ENCODE measurements at places on chromosomes 3 and 15. TPM values are rescaled to one million over a fixed set of nuclear protein-coding genes. Genes with fewer than 3 reads are reported as not detected.
A peak's percentile ranks its signal among the peaks of the same experiment; 100 is the strongest.

Gene SEMA6D
- total RNA-seq, result 5.6 TPM

GRCh38 chr3:66648975-66649374, 148.2 kb upstream of the LRIG1 start:
- no peak for DNase-seq

Gene HTR3C
- total RNA-seq, result not detected

GRCh38 chr3:187744169-187745151, 808 bp downstream of the BCL6 start:
- peak; percentile 85 for DNase-seq

DNA sequence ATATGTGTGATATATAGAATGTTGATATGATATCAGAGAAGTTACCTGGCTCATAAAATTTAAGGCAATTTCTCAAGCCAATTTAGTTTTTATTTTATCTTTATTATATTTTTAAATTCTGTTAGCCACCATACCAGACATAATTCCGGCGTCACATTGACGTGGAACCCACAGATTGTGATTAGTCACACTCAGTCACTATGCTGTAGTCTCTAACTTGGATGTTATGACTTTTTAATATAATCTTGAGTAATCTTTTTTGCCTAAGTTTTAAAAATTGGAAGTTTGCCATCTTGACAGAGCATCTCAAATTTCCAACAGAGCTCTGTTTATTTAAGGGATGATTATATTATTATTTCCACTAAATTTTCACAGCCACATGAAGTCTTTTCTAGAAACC, 9.7 kb upstream of the DCLK3 start:
- no peak for DNase-seq

Gene LRRC2
- 3.6 TPM for total RNA-seq

GRCh38 chr3:4421121-4421520, 45.9 kb downstream of the SUMF1 start:
- no peak for DNase-seq

DNA sequence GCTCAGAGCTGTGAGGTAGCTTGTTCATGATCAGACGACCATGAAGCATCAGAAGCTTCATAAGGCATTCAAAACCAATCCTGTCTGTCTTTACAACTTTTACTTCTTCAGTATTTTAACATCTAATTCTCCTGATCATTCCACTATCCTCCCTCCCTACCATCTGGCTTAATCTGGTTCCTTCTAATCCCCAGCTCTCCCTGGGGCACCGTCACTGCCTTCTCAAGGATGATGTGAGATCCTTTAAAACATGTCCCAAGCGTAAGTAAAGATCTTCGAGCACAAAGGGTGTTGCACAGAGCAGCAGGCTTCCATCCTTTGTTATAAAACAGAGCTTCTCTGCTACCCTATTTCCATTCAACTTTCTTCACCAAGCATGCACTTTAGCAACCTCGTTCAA, 362.7 kb upstream of the ARRDC4 start:
- no peak for DNase-seq

DNA sequence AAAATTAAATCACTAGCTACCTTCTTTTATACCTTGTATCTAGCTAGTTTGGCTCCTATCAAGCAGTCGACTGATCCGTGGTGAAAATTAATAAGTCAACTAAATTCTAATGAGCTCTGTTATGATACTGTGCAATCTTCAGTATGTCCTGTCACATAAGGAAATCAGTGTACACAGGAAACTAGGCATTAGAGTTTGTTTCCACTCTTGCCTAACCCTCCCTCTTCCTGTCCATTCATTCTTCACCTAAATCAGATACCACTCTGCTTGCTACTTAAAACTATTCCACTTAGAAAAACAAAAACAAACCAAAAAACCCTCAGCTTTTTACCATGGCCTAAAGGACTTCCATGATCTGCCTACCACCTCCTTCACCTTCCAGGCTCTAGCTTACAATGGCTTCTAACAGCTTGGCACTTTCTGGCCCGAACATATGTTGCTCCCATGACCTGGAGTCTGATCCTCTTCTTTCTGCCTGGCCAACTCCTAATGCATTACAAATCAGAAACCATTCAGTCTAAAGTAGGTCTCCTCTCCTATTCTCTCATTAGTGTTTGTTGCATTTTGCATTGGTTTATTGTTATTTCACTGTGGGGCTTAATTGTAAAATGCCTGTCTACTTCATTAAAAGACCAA, 7.9 kb downstream of the RFC4 start:
- DNase-seq, result no peak

DNA sequence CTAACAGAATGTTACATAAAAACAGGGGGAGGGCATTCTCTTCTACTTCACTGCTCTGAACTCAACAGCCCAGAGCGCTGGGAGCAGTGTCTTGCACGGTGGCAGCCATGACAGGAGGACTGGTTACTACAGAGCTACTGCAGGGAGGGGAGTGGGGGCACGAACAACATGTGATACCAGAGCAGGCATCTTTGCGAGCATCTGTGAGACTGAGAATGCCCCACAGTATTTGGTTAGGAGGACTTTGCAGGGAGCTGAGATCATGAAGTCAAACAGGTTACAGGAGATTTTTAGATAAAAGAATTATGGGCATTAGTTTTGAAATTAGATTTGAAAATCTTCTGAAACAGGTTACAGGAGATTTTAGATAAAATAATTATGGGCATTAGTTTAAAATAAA, 58.8 kb upstream of the GOLGA8B start:
- DNase-seq, result no peak

- DNase-seq, result no peak
These were observed 11.1 kb downstream of the RYK start for GRCh38 chr3:134239538-134239937.

Gene SNTN
- total RNA-seq, result not detected

DNA sequence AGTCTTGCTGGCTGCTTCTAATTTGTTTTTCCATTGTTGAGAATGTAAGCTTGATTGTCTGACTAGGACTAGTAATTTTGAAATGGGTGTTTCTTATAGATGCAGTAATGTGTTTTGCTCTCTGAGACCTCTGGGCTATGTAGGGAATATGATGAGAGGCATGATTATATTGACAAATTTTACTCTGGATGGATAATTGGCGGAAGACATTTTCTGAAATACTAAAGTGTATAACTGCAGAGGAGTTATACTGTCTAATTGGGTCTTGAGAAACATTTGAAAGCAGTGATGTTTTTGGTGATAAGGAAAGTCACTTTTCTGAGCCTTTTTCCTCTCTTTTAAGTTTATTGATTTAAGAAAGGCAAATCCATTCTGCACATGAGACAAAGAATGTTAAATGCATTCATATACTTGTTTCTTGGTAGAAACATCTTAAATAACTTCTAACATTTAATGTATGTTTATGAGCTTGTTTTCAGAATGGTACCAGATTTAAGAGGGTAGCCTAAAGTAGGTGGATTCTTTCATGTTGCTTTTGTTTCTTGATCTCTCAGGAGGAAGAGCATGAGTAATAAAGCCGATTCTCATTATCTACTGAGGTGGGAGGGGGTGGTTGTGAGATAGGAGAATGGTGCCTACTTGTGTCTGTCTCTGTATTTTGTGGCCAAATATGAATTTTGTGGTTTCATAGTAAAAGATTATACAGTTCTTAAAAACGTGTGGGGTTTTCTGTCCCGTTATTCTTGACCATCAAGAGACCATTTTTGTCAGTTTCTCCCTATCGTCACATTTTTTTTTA, 2.0 kb downstream of the ATP2C1 start:
- DNase-seq, result no peak

Gene ZIC1
- not detected for total RNA-seq

Gene PLS1
- total RNA-seq, result 0.68 TPM

Data from sigmoid colon (tissue), 7 donors.